Stimulated activated CD4-positive, alpha-beta T cell treated with anti-CD3 and anti-CD28 coated beads, Interleukin-4, amount 100 ng/mL, for 1 hour (primary cell): ENCODE measurements at places on chromosomes 3 and 15.
A peak's percentile ranks its signal among the peaks of the same experiment; 100 is the strongest.

DNA sequence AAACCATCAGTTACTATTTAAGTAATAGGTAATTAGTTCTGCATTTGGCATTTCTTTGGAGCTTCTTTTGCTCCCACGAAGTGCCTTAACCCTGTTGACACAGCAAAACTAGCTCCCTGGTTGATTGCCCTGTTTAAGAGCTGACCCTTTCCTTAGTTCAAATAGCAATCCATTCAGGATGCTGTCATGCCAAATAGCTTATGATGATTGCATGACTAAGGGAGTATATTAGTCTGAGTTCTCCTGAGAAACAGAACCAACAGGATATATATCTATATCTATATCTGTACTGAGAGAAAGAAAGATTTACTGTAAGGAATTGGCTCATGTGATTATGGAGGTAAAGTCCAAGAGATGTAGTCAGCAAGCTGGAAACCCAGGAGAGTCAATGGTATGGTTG is 50.3 kb upstream of the SPRED1 start:
- no peak for DNase-seq

DNA sequence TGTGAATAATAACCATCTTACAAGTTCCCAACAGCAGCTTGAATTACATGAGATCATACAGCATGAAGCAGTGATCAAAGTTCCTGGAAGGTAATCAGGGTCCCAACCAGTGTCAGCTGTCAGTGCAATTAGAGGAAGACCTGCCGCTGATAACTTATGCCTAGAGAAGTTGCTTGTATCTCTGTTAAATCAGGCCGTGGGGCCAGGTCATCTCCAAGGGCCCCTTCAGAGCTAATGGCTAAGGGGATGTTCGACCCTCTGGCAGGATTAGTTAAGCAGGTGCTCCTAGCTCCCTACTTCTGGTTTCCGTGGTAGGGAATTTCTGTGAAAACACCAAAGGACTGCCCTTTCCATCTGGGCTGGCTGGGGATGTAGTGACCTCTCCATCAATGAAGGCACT is 251.0 kb downstream of the FAM43A start:
- no peak for DNase-seq

GRCh38 chr15:68479870-68480269 is 47.9 kb upstream of the ITGA11 start:
- no peak for DNase-seq

DNA sequence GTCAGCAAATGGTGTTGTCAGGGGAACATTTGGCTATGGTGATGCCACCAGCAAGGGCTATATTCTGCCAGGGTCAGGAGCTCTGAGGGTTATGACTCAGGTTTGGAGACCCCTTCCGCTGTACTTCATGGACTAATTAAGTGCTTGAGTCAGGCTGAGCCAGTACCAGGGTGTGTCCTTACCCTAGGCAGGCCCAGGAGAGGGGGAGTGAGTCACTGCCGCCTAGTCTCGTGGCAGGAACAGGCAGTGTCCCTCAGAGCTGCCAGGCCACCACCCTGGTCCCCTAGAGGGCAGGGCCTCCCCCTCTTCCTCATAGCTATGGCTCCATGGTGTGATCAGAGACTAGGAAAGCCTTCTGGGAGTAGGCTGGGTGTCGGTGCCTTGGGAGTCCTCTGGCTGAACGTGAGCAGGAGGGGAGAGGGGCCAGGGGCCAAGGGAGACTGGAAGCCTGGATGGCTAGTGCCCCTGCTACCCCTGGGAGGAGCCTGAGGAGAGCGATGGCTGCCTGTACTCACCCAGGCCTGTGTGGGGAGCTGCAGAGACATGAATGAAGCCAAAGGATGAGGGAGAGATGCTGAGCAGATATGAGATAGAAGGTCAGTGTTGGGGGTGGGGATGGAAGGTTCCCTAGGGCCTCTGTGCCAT is 10.6 kb downstream of the MAPKAPK3 start:
- DNase-seq = no peak

GRCh38 chr3:129606636-129607390 is at the start of gene PLXND1:
PLXND1 (minus strand) TSS chr3:129606676; CDS start chr3:129606639, 37 bp downstream.
- peak; percentile 33 for DNase-seq
